ENCODE measurements at places on chromosomes 12 and 14. TPM values are rescaled to one million over a fixed set of nuclear protein-coding genes. Genes with fewer than 3 reads are reported as not detected.

GRCh38 chr12:113048716-113049127 is 7.8 kb upstream of the DTX1 start:
- no peak overlapping the region for H3K27ac ChIP-seq
- H3K4me1 ChIP-seq, result peaks cover 44% of the 10 kb centered on the region
- H3K4me3 ChIP-seq, result no peak overlapping the region

NDUFA12 gene
- polyA plus RNA-seq, result 150 TPM

DNA sequence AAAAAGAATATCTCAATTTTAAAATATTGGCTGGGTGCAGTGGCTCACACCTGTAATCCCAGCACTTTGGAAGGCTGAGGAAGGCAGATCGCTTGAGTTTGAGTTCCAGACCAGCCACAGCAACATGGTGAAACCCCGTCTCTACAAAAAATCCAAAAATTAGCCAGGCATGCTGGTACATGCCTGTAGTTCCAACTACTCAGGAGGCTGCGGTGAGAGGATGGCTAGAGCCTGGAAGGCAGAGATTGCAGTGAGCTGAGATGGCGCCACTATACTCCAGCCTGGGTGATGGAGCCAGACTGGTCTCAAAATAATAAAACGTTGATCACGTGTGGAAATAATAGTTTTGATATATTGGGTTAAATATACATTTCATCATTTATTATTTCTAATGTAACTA is 5.7 kb downstream of the MTRFR start:
- no peaks in the 10 kb centered on the region for H3K27me3 ChIP-seq
- peaks cover 57% of the 10 kb centered on the region for H3K4me1 ChIP-seq
- no peak overlapping the region for H3K27ac ChIP-seq
- H3K36me3 ChIP-seq, result peaks cover 7% of the 10 kb centered on the region
- DNase-seq, result no peak
- H3K4me3 ChIP-seq, result no peak overlapping the region

DNA sequence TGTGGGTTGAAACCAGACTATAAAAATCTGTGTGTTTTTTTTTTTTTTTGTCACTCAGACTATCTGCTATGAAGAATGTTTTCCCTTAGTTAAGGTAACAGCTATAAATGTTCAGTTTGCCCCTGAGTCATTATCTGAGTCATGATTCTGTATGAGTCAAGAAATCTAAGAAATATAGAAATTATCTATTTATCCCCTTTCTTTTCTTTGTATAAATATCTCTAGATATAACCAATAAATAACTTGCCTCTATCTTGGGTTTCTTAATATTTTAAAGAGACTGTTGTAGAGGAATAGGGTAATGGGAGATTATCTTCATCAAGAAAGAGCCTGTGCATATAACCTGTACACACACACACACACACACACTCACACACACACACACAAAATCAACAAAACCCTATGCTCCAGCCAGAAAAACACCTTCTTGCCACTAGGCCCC is 161.7 kb upstream of the EEA1 start:
- no peaks in the 10 kb centered on the region for H3K27me3 ChIP-seq
- no peak overlapping the region for H3K27ac ChIP-seq
- DNase-seq, result no peak
- no peaks in the 10 kb centered on the region for H3K36me3 ChIP-seq
- no peak overlapping the region for H3K4me3 ChIP-seq

DNA sequence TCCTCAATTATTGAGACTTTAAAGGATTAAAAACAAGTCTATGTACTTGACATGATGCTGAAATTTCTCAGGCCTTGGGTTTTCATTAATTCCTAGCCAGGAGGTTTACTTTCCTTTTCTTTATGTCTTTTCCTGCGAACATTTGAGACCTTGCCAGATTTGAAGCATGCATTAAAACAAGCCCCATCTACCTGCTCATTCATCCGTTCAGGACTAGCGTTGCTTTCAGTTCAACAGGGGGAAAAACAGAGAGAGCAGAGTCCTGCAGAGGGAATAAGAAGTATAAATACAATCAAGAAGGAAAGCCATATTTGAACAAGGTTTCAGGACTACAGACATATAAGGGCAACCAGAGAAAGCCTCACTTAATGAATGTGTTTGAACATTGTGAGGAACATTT is 542.4 kb downstream of the DIO2 start:
- no peaks in the 10 kb centered on the region for H3K27me3 ChIP-seq
- no peak overlapping the region for H3K4me3 ChIP-seq
- no peak for DNase-seq
- H3K27ac ChIP-seq, result no peak overlapping the region
- no peaks in the 10 kb centered on the region for H3K4me1 ChIP-seq
- H3K36me3 ChIP-seq, result no peaks in the 10 kb centered on the region

GRCh38 chr12:12548713-12549112 is 13.9 kb downstream of the DUSP16 start:
- H3K27ac ChIP-seq, result no peak overlapping the region
- H3K4me1 ChIP-seq, result peaks cover 4% of the 10 kb centered on the region
- no peak for DNase-seq
- no peaks in the 10 kb centered on the region for H3K27me3 ChIP-seq
- H3K36me3 ChIP-seq, result no peaks in the 10 kb centered on the region

- DNase-seq, result no peak
- H3K27me3 ChIP-seq, result no peaks in the 10 kb centered on the region
- H3K4me3 ChIP-seq, result peak within 1 kb of the TSS; percentile 52
- peak within 1 kb of the TSS; percentile 82 for H3K27ac ChIP-seq
- peaks cover 22% of the 10 kb centered on the region for H3K4me1 ChIP-seq
Measured at GRCh38 chr12:8065991-8066594, at the start of gene C3AR1. C3AR1 (minus strand) TSS chr12:8066359; CDS start chr12:8060185, 6,174 bp downstream.

DNA sequence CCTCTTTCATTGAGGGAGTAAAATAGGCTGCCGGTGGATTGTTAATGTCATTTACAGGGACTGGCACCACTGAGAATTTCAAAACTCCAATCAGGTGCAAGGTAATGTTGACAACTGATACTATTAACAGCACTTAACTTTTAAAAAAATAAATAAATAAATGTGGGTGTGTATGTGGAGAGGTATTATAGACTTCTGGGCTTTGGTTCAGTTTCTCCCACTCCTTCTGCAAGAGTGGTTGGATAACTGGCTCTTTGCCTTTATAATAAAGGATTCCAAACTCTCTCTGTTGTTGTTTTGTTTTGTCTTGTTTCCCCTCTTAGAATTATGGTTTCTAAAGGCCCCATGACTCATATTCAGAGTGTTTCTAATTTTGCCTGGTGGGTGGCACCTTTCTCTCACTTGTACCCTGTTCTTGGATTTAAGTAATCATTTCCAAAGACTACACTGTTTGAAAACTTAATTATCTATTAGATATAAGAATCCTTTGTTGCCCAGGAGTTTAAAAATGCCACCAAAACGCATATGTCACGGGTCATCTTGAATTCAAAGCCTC is 151.6 kb upstream of the ARID2 start:
- no peak for DNase-seq
- H3K4me1 ChIP-seq, result no peaks in the 10 kb centered on the region
- no peak overlapping the region for H3K27ac ChIP-seq
- no peak overlapping the region for H3K4me3 ChIP-seq

CIT gene
- polyA plus RNA-seq, result 3.7 TPM

LIN7A gene
- polyA plus RNA-seq, result 1.7 TPM

PPP4R4 gene
- 0.05 TPM for polyA plus RNA-seq

DNA sequence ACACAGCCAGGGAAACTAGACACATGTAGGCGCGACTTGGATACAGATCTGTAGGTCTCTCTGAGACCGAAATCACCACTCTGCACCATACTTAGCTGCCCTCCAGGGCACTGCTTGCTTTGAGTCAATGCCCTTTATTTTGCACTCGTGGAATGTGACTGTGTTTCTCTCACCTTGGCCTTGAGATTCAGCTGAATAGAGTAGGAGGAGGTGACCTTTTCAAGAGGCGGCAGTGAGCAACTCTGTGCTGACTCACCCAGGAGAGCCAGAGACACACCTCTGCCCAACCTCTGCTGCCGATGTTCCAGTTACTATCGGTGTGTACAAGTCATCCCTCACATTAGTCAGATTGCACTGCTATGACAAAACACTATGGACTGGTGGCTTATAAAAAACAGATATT is 583.4 kb downstream of the VRK1 start:
- H3K36me3 ChIP-seq, result no peaks in the 10 kb centered on the region
- H3K27me3 ChIP-seq, result no peaks in the 10 kb centered on the region
- H3K4me3 ChIP-seq, result no peak overlapping the region
- no peaks in the 10 kb centered on the region for H3K4me1 ChIP-seq
- H3K27ac ChIP-seq, result no peak overlapping the region

DNA sequence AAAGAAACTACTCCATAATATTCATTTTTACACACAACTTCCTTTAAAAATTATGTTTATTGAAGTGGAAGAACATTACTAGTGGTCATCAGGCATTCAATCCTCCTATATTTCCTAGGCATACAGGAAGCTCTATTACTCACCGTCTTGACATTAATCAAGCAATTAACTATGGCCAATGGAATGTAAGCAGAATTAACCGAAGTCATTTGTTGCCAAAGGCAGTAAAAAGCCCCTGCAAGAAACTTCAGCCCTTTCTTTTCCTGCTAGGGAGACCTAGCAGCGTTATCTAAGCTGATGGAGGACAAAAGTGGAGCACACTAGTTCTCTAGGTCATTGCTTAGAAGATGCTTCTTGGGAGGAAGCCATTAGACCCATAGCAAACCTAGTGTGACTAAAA is 399.6 kb downstream of the KCNH5 start:
- no peaks in the 10 kb centered on the region for H3K27me3 ChIP-seq
- no peaks in the 10 kb centered on the region for H3K4me1 ChIP-seq
- DNase-seq, result no peak
- H3K4me3 ChIP-seq, result no peak overlapping the region
- no peak overlapping the region for H3K27ac ChIP-seq
- H3K36me3 ChIP-seq, result no peaks in the 10 kb centered on the region

GRCh38 chr14:38280081-38280480 is 24.2 kb upstream of the CLEC14A start:
- no peak for DNase-seq
- no peaks in the 10 kb centered on the region for H3K36me3 ChIP-seq
- H3K4me3 ChIP-seq, result no peak overlapping the region
- no peaks in the 10 kb centered on the region for H3K4me1 ChIP-seq
- H3K27ac ChIP-seq, result no peak overlapping the region

TMEM117 gene
- 1.7 TPM for polyA plus RNA-seq

RDH12 gene
- polyA plus RNA-seq, result not detected

DNA sequence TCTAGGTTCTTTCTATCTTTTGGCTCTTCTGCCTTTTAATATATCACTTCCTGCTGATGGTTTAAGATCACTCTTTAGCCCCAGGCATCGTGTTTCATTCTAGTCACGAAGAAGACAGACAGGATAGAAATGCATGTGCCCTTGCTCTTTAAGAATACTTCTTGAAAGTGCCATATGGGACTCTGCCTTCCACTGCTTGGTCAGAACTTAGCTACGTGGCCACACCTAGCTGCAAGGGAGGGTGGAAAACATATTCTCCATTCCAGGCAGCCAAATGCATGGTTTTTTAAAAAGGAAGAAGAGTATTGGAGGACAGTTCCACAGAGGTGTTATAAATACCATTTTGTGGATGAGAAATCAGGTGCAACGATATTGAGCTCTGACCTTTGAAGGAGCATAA is 143.3 kb downstream of the KLRB1 start:
- no peaks in the 10 kb centered on the region for H3K36me3 ChIP-seq
- H3K27ac ChIP-seq, result no peak overlapping the region
- peaks cover 12% of the 10 kb centered on the region for H3K4me1 ChIP-seq
- H3K27me3 ChIP-seq, result no peaks in the 10 kb centered on the region
- no peak for DNase-seq

DPY19L2 gene
- 2.9 TPM for polyA plus RNA-seq

- peak; percentile 76 for DNase-seq
- H3K27me3 ChIP-seq, result peaks cover 92% of the 10 kb centered on the region
- no peaks in the 10 kb centered on the region for H3K36me3 ChIP-seq
- peaks cover 52% of the 10 kb centered on the region for H3K4me1 ChIP-seq
- peak overlapping the region; percentile 23 for H3K4me3 ChIP-seq
Measured at GRCh38 chr14:36520601-36521525, 831 bp upstream of the NKX2-1 start.

GRCh38 chr12:13465635-13466034 is 269.1 kb downstream of the EMP1 start:
- no peaks in the 10 kb centered on the region for H3K27me3 ChIP-seq
- H3K4me3 ChIP-seq, result no peak overlapping the region
- DNase-seq, result no peak
- no peaks in the 10 kb centered on the region for H3K36me3 ChIP-seq
- no peak overlapping the region for H3K27ac ChIP-seq
- H3K4me1 ChIP-seq, result no peaks in the 10 kb centered on the region

TAS2R8 gene
- not detected for polyA plus RNA-seq

GRCh38 chr14:46018846-46019420 is 632.6 kb downstream of the RPL10L start:
- no peaks in the 10 kb centered on the region for H3K4me1 ChIP-seq
- H3K4me3 ChIP-seq, result no peak overlapping the region
- no peaks in the 10 kb centered on the region for H3K27me3 ChIP-seq
- H3K27ac ChIP-seq, result no peak overlapping the region
- H3K36me3 ChIP-seq, result no peaks in the 10 kb centered on the region
- no peak for DNase-seq

DNA sequence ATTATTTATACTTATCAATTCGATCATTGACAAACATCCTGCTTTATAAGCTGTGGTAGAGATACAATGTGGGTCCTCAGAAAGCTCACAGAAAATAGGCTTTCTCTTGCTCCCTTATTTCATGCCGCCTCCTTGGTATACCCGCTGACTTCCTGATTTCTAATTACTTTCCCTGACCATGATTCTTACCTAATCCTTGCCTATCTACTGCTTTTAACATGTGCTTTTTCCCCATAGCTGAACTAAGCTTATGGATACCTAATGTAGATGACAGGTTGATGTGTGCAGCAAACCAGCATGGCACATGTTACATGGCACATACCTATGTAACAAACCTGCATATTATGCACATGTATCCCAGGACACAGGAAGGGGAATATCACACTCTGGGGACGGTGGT is 65.1 kb downstream of the ITPR2 start:
- no peaks in the 10 kb centered on the region for H3K27me3 ChIP-seq
- H3K27ac ChIP-seq, result no peak overlapping the region
- no peak for DNase-seq
- no peaks in the 10 kb centered on the region for H3K36me3 ChIP-seq
- no peaks in the 10 kb centered on the region for H3K4me1 ChIP-seq
- no peak overlapping the region for H3K4me3 ChIP-seq

TAS2R20 gene
- 0.27 TPM for polyA plus RNA-seq

B4GALNT1 gene
- polyA plus RNA-seq, result 0.93 TPM

DNA sequence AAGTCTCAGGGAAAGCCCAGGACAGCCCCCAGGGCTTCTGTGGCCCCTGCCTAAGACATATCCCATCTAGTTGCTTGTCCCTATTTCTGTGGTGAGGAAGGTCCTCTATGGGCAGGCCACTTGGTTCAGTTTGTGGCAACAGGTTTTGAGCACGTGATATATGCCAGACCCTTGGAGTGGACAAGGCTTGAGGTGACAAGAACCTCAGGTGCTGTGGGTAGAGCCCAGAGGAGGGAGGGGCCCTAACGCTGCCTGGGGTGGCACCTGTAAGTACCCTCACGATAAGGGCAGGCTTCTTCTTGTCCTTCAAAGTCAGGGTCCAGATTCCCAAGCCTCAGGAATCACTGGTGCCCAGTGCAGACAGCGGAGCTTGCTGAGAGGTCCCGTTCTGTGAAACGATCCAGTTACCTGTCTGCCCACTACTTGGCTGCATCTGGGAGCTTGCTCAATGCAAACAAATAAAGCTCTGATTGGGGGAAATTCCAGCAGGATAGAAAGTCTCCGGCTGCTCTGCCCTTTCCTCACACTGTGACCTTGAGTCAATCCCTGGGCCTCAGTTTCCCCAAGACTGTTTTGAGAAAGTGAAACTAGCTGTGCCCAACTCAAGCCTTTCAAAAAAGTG is 47.7 kb upstream of the FAM181A start:
- no peaks in the 10 kb centered on the region for H3K36me3 ChIP-seq
- no peak overlapping the region for H3K27ac ChIP-seq
- no peaks in the 10 kb centered on the region for H3K27me3 ChIP-seq
- H3K4me1 ChIP-seq, result no peaks in the 10 kb centered on the region
- DNase-seq, result no peak
- H3K4me3 ChIP-seq, result no peak overlapping the region

- H3K27ac ChIP-seq, result no peak overlapping the region
- H3K4me1 ChIP-seq, result peaks cover 26% of the 10 kb centered on the region
- H3K4me3 ChIP-seq, result peak overlapping the region; percentile 56
- peaks cover 3% of the 10 kb centered on the region for H3K27me3 ChIP-seq
Measured at GRCh38 chr12:94872971-94873733, 130.3 kb downstream of the NDUFA12 start.

Data from spleen (tissue), 13 donors.